ENCODE measurements at places on chromosomes 5 and 9. TPM values are rescaled to one million over a fixed set of nuclear protein-coding genes. Genes with fewer than 3 reads are reported as not detected.

Gene CD14
- 6.7 TPM for total RNA-seq

Gene GABRA1
- not detected for total RNA-seq

Gene GFRA3
- not detected for total RNA-seq

Gene NEUROG1
- total RNA-seq = not detected

Gene ORM2
- total RNA-seq = 0.36 TPM

Gene C1QTNF3
- total RNA-seq = 1.2 TPM

Gene ROR2
- 2.5 TPM for total RNA-seq

- no peak for ATAC-seq
These were observed 183.3 kb downstream of the MED10 start for GRCh38 chr5:6194906-6195612.

- no peak for ATAC-seq
These were observed 124.2 kb downstream of the TMEM161B start for GRCh38 chr5:88144219-88145001.

GRCh38 chr5:102554082-102554481 lies 55.3 kb upstream of the SLCO6A1 start:
- no peak for ATAC-seq

DNA sequence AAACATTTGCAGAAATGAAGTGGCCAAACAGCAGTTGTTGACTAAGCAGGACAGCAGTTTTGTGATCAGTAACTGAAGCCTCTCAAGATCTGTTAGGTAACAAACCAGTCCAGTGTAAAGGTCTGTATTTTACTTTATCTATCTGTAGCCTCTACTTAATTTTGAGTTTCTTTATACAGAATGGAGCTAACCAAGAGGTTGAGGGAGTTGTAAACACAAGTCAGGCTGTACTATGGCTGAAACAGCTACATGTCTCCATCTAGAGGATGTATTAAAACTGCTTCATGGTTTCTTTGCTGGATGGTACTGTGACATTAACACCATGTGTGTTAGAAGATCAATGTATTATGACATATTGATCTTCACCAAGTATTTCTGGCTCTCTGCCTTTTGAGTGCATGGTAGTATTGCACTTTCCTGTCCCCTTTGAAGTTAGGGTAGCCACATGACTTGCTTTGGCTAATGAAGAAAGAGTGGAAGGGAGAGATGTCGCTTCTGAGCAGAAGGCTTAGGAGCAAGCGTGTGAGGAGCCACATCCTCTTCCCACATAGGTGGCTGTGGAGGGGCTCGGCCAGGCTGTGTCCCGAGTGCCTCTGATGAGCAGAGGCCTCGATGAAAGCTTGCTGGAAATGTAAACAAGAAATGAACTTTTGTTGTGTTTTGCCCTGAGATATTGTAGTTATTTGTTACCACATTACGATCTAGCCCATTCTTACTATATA lies 105.6 kb upstream of the PCA3 start:
- ATAC-seq = peak; percentile 67

DNA sequence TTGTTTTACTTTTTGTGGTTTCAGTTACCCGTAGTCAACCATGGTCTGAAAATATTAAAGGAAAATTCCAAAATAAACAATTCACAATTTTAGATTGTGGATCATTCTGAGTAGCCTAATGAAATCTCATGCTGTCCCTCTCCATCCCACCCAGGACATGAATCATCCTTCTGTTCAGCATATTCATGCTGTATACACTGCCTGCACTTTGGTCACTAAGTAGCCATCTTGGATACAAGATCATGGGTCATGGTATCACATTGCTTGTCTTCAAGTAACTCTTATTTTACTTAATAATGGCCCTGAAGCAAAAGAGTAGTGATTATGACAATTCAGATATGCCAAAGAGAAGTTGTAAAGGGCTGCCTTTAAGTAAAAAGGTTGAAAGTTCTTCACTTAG lies 536.5 kb upstream of the ACO1 start:
- no peak for ATAC-seq

GRCh38 chr9:89929315-89929672 lies 324.5 kb downstream of the GADD45G start:
- ATAC-seq = no peak

- ATAC-seq = no peak
These were observed 25.2 kb upstream of the HAPLN1 start for GRCh38 chr5:83745816-83746215.

- ATAC-seq = no peak
These were observed 178.2 kb downstream of the ZDHHC21 start for GRCh38 chr9:14515049-14515448.

- no peak for ATAC-seq
These were observed 217.6 kb downstream of the CAAP1 start for GRCh38 chr9:26675035-26675434.

DNA sequence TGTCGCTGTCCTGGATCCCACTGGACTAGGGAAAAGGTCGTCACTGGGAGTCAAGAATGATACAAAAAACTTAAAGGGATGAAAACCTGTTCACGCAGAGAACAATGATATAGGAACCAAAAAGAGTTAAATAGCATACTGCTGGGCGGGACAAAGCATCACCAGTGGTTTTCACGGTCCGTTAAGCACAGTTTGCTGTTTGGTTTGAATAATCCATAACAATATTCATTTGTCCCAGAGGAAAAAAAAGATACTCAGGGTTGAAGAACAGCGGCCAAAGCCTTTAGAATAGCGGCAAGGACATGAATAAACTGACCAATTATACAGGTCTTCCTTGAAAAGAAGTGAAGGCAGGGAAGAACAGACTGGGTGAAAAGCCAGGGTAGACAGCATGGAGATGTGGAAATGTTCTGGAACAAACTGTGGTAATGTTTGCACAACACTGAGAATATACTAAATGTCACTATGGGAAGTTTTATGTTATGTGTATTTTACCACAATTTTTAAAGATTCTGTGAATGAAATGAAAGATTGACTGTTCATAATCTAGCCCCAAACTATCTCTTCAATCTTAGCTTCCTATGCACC lies 60.8 kb downstream of the MTMR12 start:
- ATAC-seq = no peak

DNA sequence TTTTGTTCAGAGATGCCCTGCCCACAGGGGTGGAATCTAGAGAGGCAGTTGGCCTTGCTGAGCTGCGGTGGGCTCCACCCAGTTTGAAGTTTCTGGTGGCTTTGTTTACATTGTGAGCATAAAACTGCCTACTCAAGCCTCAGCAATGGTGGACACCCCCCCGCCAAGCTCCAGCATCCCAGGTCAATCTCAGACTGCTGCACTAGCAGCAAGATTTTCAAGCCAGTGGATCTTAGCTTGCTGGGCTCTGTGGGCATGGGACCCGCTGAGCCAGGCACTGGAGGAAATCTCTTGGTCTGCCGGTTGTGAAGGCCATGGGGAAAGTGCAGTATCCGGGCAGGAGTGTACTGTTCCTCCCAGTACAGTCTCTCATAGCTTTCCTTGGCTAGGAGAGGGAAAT lies 55.5 kb downstream of the MINAR2 start:
- no peak for ATAC-seq
